Peyer's patch (tissue), 4 donors: ENCODE measurements at places on chromosomes 16 and 17. TPM values are rescaled to one million over a fixed set of nuclear protein-coding genes. Genes with fewer than 3 reads are reported as not detected.

DNA sequence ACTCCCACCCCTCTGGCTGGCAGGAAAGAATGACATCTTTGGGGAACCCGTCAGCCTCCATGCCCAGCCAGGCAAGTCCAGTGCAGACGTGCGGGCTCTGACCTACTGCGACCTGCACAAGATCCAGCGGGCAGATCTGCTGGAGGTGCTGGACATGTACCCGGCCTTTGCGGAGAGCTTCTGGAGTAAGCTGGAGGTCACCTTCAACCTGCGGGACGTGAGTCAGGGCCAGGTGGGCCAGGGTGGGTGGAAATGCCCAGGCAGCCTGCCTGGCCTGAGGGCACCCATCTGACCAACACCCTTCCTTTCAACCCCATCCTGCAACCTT, 8.1 kb upstream of the DCAF7 start:
- no peak overlapping the region for H3K27ac ChIP-seq
- peaks cover 9% of the 10 kb centered on the region for H3K27me3 ChIP-seq
- no peak for DNase-seq
- no peaks in the 10 kb centered on the region for H3K36me3 ChIP-seq
- no peak overlapping the region for H3K4me3 ChIP-seq

GRCh38 chr17:72587156-72587555, 466.3 kb downstream of the SOX9 start:
- H3K36me3 ChIP-seq, result no peaks in the 10 kb centered on the region
- DNase-seq, result no peak
- peaks cover 1% of the 10 kb centered on the region for H3K4me1 ChIP-seq
- H3K4me3 ChIP-seq, result peak overlapping the region; percentile 86
- peak overlapping the region; percentile 71 for H3K27ac ChIP-seq
- no peaks in the 10 kb centered on the region for H3K27me3 ChIP-seq

The RHBDL1 gene
- total RNA-seq, result 10.3 TPM

The HOXB7 gene
- total RNA-seq, result 18.9 TPM

The TP53TG3B gene
- total RNA-seq, result not detected

The GRAPL gene
- total RNA-seq, result 17.3 TPM

The SPIRE2 gene
- total RNA-seq, result 147 TPM
